Activated CD8-positive, alpha-beta memory T cell treated with anti-CD3 and anti-CD28 coated beads for 24 hours (primary cell): ENCODE measurements at places on chromosomes 3 and 15.

DNA sequence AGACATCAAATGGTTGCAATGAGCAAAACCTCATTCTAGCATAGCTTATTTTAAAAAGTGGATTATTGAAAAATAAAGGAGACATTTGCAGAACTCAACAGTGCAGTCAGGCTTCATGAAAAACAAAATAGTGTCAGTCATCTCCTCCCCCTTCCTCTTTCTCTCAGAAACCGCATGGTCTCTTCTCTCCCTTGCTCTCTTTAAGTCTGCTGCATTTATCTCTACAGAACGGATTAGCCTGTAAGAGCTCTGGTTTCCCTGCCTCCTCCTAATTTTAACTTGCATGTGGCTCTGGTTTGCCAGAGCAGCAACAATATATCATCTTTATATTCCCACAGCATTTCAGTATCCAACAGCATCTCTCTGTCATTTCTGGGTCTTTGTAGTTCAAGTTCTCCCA is 609.0 kb downstream of the MECOM start:
- no peak for DNase-seq

- DNase-seq, result no peak
Observed at GRCh38 chr3:147736226-147736625, 327.1 kb downstream of the ZIC1 start.

- DNase-seq, result no peak
Observed at GRCh38 chr3:13880811-13881156, 913 bp upstream of the WNT7A start.

- DNase-seq, result no peak
Observed at GRCh38 chr3:190101320-190102011, 19.2 kb downstream of the P3H2 start.

GRCh38 chr3:65930648-65931047 is 108.1 kb downstream of the MAGI1 start:
- no peak for DNase-seq

DNA sequence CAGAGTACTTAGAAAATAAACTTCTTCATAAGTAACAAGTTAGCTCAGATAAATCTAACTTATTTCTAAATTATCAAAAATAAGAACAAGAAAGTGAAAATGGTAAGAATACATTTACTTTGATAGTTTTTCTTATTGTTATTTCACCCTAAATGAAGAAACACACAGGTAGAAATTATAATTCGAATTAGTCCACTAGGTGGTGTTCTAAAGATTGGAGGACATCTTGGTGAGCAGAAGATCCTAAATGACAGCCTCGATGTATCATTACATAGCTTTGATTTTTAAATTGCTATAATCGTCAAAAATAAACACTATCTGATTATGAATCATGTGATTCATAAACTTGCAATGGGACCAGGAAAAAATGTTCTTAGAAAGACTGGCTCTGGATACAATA is 280.8 kb upstream of the UBE2E2 start:
- no peak for DNase-seq

- DNase-seq, result no peak
Observed at GRCh38 chr3:177437513-177438337, 240.4 kb upstream of the TBL1XR1 start.

GRCh38 chr3:197749315-197749600 is 425 bp upstream of the FYTTD1 start:
- DNase-seq, result no peak

GRCh38 chr3:186789554-186790260 is 6.3 kb downstream of the EIF4A2 start:
- DNase-seq, result peak; percentile 51

GRCh38 chr15:25345943-25346342 is 92.9 kb downstream of the UBE3A start:
- no peak for DNase-seq

- DNase-seq, result no peak
Observed at GRCh38 chr15:49137861-49138260, 17.5 kb downstream of the COPS2 start.

- no peak for DNase-seq
Observed at GRCh38 chr3:40841131-40841530, 316.4 kb downstream of the ZNF621 start.

DNA sequence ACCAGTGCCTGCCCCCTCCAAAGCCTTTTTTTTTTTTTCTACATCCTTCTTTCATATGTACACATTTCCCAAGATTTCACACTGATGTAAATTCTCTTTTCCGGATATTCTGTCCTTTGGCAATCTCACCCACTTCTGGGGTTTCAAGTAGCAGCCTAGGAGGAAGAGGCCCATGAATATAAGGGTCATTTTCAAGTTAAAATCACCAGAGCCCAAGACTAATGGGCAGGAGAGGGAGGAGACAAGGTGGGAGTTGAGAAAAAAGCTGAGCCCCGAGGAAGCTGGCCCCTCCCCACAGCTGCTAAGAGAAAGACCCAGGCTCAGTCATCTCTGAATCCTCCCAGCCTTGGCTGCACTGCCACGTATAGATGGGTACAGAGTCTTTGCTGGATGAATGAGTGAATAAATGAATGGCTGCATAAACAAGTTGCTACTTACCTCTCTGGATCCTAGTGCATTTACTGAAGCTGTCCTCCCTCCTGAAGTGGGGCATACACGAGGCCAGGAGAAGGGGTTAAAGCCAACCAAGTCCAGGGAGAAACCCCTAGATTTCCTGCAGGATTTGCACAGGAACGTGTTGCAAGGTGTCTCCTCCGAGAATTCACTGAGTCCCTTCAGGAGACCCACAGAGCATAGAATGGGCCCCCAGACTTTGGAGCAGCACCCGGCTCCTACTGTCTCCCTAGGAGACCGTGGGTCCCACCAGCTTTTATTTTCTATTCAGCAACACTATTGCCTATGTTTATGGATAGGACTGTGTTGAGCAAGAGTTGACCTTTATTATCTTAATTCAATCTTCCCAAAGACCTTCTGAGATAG is 100.8 kb upstream of the LIPC start:
- no peak for DNase-seq

DNA sequence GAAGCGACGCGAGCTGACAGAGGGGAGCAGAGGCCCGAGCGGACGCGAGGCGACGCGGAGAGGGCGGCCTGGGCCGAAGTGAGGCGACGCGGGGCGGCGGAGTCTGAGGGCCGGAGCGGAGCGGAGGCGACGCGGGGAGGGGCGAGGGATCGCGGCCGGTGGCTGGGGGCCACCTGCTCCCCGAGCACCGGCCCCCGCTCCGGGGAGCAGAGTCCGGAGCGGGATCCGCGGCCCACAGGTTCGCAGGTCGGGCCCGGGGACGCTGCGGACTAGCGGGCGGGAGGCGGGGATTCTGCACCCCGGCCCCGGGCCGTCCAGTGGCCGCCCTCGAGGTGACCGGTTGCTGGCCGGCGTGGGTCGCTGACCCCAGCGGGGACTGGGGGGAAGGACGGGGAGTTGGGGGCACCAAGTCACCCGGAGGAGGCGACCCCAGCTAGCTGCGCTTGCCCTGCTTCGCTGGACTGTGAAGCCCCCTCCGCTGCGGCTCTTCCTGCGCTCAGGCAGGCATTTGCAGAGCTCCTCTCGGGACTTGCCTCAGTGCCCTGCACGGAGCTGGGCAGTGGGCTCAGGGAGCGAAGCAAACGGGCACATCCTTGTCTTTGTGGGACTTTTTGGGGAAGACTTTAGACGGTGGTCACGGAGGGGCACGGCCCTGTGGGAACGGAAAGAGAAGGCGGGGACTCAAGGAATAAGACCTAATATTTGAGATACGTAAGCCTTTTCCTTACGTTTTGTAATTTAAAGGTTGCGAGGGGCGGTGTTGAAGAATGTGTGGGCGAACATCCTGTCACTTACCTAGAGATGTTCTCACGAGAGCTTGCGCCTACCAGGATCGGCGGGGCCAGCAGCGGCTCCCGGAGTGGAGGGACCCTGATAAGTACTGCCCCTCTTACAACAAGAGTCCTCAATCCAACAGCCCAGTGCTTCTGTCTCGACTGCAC is 566 bp downstream of the HMCES start:
- DNase-seq, result peak; percentile 84

DNA sequence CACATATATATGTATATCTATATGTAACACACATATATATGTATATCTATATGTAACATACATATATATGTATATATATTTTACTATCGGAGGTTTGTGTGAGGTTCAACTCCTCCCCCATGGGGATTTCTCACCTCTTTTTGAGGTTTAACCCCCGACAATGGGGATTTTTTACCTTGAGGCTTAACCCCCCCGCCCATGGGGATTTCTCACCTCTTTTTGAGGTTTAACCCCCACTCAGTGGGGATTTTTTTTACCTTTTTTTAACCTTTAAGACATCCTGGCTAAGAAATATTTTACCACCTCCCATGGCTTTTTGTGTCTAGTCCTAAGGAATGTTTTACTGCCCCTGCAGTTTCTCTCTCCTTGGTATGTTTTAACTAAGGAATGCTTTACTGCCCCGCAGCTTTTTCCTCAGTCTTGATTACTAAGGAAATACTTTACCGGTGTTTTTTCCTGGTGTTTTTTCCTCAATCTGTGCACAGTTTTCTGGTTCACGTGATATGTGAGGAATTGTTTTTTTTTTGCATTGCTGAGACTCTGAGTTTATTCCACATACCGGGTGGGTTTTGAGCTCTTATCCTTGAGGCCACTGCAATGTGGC is 185.2 kb downstream of the KLF13 start:
- DNase-seq, result peak; percentile 68

DNA sequence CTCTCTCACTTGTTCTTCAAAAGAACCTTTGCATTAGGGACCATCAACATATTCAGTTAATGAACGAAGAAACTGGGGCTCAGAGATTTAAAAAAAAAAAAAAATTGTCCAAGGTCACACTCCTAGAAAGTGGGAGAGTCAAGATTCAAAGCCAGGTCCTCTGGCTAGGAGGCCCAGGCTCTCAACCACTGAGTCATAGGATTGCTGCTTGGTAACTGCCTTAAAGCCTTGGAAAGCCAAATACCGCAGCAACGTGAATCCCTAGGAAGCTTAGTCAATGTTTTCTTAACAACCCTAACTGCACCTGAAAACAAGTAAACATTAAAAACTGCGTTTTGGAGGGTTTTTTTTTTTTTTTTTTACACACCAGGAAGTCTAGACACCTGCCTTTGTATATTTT is 156.8 kb downstream of the WNT5A start:
- DNase-seq, result no peak

DNA sequence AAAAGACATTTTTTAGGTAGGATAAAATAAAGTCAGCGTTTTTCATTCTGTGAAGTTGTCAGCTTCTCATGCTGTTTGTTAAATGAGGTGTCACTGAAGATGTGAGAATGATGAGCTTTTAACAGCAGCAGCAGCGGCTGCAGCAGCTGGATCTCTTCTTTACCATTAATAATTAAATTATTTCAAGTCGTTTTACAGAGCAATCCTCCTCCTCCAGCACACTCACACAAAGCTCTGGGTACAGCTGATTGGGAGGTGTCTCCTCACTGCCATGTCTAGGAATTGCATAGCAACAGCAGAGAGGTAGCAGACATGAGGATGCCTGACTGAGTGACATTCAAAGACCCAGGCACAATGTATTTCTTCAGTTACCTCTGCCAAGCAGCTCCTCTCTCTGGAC is 46.7 kb upstream of the PLAAT1 start:
- no peak for DNase-seq

DNA sequence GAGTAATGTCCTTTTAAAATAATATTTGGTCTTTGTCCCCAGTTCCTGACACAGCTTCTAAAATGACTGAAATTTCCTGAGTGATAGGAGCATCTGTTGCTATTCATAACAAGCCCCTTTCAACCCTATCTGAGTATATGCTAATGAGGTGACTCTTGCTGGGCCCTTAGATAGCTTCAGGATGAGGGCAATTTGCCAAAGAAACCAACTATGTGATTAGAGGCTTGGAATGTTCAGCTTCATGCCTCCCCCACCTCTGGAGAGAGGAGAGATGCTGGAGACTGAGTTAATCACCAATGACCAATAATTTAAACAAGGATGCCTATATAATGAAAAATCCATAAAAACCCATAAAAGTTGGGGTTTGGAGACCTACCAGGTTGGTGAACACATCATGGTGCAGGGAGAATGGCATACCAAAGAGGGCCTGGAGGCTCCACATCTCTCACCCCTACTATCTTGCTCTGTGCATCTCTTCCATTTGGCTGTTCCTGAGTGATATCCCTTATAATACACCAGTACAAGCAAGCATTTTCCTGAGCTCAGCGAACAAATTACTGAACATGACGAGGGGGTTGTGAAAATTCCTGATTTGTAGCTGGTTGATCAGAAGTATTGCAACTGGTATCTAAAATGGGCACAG is 189.2 kb downstream of the ECT2 start:
- no peak for DNase-seq

DNA sequence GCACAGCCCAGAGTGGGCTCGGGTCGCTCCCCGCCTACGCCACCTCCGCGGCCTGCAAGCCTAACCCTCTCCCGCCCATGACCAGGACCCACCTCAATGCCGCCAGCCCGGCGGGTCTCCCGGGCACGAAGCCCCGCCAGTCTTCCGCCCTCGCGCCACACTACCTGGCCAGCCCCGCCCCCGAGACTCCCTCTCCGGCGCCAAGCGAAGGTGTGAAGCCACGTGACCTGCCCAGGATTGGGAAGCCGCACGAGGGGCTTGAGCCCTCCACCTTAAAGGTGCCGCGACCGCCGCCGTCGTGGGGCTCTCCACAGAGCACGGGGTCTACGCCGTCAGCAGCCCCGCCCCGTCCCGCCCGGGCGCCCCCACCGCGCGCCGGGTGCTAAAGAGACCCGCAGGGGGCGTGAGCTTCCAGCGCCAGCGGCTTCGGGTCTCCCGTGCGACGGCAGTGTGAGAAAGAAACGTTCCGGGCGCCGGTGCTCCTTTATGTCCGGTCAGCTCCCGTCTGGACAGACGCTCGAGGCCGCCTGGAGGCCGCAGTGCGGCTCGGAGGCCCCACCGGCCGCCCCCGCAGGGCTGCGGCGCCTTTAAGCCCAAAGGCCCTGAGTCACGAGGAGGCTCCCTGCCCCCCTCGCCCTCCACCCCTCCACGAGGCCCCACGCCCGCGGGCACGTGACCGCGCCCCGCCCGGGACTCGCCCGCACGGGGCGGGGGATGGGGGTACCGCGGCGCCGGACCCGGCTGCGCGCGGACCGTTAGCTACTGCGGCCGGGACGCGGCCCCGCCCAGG is at the start of gene CPEB1:
Gene CPEB1 (minus strand): TSS at position 319 of the 790 bp plus-strand sequence. CDS start 18,904 bp downstream, outside the sequence.
- DNase-seq, result peak; percentile 80

- peak; percentile 72 for DNase-seq
Observed at GRCh38 chr15:63048776-63049665, 6.5 kb downstream of the TPM1 start.

GRCh38 chr15:73321496-73322450 is 47.0 kb downstream of the HCN4 start:
- DNase-seq, result no peak

GRCh38 chr3:193586526-193586925 is 6.5 kb upstream of the OPA1 start:
- no peak for DNase-seq

- no peak for DNase-seq
Observed at GRCh38 chr15:25238126-25238525, 200.7 kb downstream of the UBE3A start.
